ENCODE measurements at places on chromosomes 6 and 20. TPM values are rescaled to one million over a fixed set of nuclear protein-coding genes. Genes with fewer than 3 reads are reported as not detected.

IMPG1 gene
- total RNA-seq: not detected

FHL5 gene
- 4.3 TPM for total RNA-seq

DLL1 gene
- 13.0 TPM for total RNA-seq

NUP43 gene
- total RNA-seq: 31.6 TPM

MTFR2 gene
- 0.58 TPM for total RNA-seq
